ENCODE measurements at places on chromosomes 6 and 20.

GRCh38 chr6:111672761-111673450 lies 67.2 kb upstream of the TRAF3IP2 start:
- no peak for DNase-seq

DNA sequence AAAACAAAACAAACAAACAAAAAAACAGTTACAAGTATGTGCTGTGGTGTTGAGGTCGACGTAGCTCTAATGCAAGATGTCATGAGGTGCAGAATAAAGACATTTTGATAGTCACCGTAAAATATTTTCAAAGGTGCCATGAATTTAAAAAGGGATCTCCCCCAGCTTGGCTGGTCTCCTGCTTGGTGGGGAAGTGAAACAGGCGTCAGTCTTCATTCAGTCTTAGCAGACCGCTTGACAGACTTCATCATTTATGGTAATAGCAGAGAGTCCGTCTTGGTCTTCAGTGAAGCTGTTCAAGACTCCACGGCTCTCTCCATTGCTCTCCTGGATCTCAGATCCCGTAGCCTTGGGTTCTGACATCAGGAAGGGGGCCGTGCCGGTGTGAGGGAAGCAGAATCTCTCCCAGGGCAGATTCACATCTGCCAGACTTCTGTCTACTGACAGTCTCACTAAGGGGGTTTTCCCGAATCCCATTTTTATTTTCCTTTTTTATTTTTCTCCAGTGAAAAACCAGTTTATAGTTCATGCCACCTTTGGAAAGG lies 1.6 kb downstream of the SLC24A3 start:
- DNase-seq: peak; percentile 26

- DNase-seq: no peak
Observed at GRCh38 chr6:100344761-100345160, 120.0 kb downstream of the SIM1 start.

GRCh38 chr6:157228426-157229131 lies 94.7 kb downstream of the TMEM242 start:
- no peak for DNase-seq

DNA sequence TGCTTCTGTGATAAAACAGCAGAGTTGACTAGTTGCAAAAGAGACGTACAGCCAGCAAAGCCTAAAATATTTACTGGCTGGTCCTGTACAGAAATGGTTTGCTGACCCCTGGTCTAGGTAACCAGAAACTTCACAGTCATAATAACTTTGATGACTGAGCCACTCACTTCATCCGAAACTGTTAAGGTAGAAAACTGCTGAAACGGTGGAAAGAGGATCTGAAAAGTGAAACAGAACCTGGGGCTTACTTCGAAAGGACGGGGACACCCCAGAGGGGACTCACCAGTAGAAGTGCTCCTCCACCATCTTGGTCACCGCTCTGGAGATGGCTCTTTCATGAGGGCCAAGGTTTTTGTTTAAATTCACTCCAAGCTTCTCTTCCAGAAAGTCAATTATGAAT lies 16.4 kb downstream of the FAXC start:
- DNase-seq: no peak

DNA sequence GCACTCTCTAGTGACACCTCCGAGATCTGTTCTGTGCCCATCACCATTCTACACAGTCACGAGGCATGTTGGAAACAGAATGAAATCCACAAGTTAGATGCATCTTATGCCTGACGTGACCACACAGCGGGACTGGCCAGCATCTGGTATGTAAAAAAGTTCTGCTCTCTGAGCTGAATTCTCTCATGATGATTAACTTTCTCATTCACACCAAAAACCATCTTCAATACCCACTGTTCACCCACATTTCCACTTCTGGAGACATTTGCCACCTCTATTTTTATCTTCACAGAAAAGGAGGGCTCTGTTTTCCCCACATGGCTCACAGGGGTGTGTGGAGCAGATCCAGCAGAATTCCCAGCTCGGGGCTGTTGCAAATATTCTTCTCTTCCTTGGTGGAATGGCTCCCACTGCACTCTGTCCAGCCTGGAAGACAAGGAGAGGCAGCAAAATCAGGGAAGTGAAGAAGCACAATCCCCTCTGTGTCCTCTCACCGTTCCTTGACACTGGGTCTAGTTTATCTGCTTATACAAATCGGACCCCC lies 303.4 kb downstream of the TAF4 start:
- DNase-seq: no peak

Data from suppressor macrophage (primary cell).